ENCODE measurements at places on chromosomes 2 and 18.

DNA sequence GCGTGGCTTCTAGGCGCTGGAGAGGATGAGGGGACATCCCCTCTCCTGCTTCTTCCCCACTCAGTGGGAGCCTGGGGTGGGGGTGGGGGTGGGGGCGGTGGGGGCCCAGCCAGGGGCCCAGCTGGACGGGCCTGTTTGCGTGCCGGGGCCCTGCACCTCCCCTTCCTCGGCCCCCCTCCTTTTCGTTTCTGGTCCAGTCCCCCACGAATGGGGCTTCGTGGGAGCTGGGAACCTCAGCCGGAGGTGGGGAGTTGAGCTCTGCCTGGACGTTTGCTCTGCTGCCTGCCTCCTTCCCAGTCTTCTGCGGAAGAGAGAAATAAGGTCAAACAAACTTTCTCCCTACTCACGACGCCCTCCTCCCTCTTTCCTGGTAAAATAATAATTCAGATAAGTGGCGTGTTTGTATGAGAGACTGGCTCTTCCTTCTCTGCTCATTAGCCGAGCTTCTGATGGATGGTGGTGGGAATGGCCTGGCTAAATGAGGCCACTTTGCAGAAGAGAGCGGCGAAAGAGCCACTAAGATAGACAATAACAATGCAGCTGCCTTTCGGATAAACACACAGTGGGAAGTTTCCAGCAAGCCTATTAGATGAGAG, 782 bp downstream of the MTA3 start:
- DNase-seq, result peak; percentile 15

- DNase-seq, result no peak
These were observed 223.8 kb downstream of the ATAD2B start for GRCh38 chr2:23703037-23703582.

DNA sequence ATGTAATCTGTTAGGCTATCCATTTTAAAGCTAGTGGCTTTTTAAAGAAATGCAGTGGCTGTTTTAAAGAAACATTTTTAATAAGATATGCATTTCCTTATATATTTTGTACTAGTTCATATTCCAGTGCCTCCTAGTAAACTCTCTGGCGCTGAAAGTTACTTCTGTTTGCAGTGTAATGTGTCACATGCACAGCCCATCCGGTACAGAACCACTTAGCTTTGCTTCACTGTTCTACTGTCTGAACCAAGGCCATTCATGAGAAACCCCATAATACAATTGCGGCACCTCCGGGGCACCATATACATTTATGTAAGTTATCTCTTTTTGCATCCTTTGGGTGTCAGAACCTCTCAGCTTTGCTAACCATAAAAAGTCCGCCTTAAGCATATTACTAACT, 114.6 kb upstream of the KCTD1 start:
- DNase-seq, result no peak

GRCh38 chr2:28674062-28674712, 77.4 kb upstream of the PPP1CB start:
- no peak for DNase-seq

- no peak for DNase-seq
These were observed 65.6 kb downstream of the STK39 start for GRCh38 chr2:168181825-168182224.

DNA sequence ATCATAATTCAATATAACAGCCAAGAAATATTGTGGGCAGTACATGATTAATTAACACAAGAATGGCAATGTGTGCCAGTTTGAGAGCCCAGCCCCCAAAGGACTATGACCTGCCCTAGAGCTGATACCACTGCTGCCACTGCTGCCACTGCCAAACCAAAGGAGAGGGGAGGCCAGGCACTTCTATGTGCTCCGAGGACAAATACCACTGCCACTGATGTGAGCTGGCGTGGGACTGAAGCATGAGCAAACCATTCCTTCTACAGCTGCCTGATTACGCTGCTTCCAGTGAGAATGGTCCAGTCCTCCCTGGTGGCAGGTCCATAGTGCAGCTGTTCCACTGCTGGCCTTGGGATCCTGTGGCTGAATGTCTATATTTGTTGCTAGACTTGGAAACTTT, 392.2 kb downstream of the CCDC85A start:
- DNase-seq, result no peak
